Central memory CD4-positive, alpha-beta T cell (primary cell): ENCODE measurements at places on chromosomes 3 and 15.

DNA sequence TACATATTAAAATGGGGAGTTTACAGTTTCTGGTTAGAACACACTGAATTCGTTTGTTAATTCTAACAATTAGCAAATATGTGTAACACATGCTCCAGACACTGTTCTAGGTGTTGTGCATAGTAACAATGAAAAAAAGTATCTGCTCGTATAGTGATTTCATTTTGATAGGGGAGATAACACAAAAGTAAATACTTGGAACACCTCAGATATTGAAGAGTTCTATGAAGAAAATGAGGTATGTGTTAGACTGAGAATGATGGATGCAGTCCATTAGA, 6.8 kb upstream of the TMF1 start:
- DNase-seq = no peak

GRCh38 chr15:50143255-50143860, 24.3 kb upstream of the ATP8B4 start:
- DNase-seq = no peak

DNA sequence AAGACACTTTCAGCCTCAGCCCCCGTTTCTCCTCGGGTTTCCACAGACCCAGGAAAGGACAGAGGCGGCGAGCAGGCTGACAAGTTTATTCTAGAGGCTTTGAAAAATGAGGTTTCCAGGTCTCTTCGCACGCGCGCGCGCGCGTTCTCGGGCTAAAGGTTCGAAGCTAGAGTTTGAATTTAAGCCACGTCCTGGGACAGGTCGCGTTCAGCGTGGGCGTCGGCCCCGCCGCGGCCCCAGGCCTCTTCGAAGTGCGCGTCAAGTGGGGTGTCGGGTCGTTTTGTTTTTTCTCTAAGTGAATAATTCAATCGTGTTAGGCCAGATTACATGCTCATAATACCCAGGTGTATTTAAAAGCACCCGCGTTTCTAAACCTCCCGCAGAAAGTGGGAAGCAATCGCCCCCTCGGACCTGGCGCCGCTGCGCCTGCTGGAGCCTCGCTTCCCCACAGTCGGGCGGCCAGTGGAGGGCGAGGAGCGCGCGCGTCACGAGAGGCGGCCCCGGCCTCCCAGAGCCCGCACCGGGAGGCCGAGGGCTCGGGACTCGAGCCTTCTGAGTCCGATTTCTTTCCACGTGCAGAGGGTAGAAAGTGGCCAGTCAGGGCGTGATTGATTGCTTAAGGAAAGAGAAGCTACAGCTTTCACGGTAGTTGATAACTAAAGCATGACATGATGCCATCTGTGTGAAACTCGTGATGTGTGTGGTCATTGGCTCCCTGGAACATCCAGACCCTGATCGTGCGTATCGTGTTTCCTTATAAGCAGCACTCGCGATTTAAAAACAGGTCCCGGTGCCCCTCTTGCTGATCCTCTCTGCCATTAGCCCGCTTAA, 15.8 kb upstream of the SOX2 start:
- DNase-seq = no peak

DNA sequence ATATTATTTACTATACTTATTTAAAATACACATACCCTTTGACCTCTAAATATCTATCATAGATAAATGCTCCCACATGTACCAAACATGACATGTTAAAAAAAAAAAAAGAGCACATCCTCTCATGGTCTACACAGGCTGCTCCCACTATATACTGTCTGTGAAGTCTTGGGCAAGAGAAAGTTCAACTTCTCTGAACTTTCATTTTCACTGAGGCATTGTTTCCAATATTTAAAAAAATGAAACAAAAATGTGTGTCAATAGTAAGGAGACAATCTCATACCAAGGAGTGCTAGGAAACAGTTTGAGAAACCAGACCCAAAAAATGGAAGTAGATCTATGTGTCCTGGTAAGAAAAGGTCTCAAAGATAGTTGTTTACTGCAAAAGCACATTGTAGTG, 29.3 kb downstream of the SLC4A7 start:
- no peak for DNase-seq

DNA sequence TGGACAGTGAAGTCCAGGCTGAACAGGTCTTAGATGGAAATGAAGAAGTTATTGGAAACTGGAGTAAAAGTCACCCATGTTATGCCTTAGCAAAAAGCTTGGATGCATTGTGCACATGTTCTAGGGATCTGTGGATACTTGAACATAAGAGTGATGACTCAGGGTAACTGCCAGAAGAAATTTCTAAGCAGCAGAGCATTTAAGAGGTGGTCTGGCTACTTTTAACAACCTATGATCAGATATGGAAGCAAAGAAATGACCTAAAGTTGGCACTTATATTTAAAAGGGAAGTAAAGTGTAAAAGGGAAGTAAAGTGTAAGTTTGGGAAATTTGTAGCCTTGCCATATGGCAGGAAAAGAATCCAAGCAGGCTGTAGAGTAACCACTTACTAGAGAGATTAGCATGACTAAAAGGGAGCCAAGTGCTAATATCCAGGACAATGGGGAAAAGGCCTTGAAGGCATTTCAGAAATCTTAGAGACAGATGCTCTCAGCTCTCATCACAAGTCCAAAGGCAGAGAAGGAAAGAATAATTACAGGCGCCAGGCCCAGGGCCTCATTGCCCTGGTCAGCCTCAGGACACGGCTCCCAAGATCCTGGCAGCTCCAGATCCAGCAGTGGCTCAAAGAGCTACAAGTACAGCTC, 73.9 kb upstream of the KCNH8 start:
- no peak for DNase-seq

- no peak for DNase-seq
These were observed 159.3 kb upstream of the PRICKLE2 start for GRCh38 chr3:64384561-64384960.

- DNase-seq = no peak
These were observed 238.3 kb upstream of the SLITRK3 start for GRCh38 chr3:165434516-165434915.

DNA sequence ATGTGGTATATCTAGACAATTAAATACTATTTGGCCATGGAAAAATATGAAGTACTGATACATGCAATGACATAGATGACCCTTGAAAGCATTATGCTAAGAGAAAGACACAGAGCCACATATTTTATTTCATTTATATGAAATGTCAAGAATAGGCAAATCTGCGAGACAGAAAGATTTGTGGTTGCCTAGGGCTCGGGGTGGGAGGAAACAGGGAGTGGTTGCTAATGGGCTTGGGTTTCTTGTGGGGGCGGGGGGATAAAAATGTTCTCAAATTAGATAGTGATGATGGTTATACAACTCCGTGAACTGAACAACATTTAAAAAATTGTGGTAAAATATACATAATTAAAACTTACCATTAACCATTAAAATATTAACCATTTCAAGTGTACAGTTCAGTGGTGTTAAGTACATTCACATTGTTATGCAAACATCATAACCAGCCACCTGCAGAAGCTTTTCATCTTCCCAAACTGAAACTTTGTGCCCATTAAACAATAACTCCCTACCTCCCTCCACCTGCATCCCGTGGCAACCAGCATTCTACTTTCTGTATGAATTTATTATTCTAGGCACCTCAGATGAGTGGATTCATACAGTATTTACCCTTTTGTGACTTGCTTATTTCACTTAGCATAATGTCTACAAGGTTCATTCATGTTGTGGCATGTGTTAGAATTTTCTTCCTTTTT, 24.3 kb upstream of the ANP32A start:
- DNase-seq = no peak

DNA sequence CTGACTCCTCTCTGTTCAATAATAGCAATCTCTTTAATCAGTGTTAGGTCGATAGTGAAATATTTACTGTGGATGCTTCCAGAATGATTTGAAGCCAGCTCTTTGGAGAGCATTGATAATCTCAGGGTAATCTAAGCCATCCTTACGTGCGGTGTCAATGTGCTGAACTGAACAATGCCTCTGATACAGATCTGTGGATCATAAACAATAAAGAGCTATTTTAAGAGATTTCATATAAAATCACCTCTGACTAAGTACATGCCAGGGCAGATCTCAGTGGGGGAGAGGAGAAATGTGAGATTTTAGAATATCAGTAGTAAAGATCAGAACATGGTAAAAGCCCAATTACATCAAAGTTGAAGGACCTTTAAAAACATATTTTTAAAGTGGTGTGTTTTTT, 319.3 kb upstream of the GBE1 start:
- DNase-seq = no peak

GRCh38 chr3:79258479-79258878, 509.3 kb downstream of the ROBO1 start:
- DNase-seq = no peak

- DNase-seq = peak; percentile 40
These were observed 48.0 kb upstream of the TSPAN3 start for GRCh38 chr15:77118882-77119321.

- no peak for DNase-seq
These were observed 60.3 kb downstream of the EOMES start for GRCh38 chr3:27661797-27662196.

GRCh38 chr3:29279286-29279685, 1.6 kb upstream of the RBMS3 start:
- no peak for DNase-seq

GRCh38 chr15:68421115-68421551, 10.8 kb downstream of the ITGA11 start:
- no peak for DNase-seq

DNA sequence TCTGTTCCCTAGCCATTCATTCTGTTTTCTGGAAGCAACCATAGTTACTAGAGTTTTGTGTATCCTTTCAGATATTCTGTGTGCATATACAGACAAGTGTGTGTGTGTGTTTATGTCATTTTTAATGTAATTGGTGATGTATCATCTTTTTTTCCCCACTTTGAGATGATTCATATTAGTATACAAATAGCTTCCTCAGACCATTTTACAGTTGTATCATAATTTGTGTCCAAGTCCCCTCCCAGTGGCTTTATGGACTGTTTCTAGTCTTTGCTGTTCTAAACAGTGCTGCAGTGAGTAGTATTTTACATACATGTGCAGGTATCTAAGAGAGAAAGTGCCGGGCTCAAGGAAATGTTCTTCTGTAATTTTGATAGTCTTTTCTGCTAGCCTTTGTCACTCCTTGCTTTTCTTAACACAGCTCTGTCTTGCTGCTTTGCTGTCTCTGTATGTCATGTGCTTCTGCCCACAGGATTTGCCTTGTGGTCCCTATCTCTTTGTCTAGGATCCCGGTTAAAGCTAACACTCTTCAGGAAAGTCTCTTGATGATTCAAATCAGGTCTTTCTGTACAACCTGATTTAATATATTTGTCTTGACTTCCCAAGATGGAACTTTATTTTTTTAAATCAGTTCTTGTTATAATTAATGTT, 31.5 kb upstream of the FBXL22 start:
- DNase-seq = no peak

DNA sequence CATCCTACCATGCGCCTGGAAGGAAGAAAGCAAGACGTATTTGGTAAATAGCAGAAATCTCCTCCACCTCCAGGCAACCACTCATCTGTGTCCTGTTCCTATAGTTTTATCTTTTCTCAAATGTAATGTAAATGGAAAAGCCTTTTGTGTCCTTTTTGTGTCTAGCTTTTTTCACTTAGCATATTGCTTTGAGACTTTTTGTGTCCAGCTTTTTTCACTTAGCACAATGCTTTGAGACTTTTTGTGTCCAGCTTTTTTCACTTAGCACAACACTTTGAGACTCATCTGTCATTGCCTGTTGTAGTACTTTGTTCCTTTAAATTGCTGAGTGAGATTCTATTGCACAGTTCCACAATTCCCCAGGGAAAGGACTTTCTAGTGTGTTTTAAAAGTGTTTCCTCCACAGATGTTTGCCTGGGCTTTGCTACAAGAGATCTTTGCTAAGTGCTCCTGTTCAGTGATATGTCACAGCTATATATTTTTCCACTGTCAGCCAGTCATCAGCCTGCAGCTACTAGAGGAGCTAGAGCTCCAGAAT, 27.9 kb upstream of the MUC13 start:
- DNase-seq = no peak

DNA sequence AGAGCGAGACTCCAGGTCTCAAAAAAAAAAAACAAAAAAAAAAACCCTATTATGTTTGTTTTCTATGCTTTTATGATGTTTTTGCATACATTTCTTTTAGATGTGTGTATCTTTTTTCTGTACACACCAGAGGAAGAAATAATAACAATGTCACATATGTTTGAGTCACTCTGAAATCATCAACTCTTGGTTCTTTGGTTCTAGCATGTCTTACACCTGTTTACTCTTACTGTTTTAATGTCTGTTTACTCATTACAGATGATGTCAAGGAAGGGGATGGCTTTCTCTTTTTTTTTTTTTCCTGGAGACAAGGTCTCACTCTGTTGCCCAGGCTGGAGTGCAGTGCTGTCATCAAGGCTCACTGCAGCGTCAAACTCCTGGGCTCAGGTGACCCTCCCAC, 24.1 kb downstream of the RHOA start:
- DNase-seq = no peak

DNA sequence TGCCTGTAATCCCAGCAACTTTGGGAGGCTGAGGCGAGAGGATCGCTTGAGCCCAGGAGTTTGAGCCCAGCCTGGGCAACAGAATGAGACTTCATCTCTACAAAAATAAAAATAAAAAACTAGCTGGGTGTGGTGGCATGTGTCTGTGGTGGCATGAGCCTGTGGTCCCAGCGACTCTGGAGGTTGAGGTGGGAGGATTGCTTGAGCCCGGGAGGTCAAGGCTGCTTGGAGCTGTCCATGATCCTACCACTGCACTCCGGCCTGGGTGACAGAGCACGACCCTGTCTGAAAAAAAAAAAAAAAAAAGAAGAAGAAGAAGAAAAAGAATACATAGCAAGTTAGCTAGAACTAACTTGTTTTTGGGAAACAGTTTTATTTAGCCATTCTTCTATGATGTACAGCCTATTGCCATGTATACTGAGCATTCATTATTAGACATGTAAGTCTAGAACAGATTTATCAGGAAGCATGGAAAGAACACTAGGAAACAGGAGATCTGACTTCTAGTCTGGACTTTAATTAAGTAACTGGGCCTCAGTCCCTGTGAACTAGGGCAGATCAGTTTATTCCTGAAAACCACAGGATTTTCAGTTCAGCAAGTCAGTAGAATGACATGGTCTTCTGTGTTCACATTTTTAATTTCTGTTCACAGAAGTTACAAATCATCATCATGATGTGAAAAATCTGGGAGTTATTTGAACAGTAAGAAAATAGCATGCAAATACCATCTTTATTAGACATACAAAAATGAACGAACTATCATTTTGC, 65.5 kb downstream of the KAT2B start:
- DNase-seq = no peak
